CD8-positive, alpha-beta memory T cell (primary cell): ENCODE measurements at places on chromosomes 1 and 21.

- H3K4me3 ChIP-seq: no peak overlapping the region
- H3K4me1 ChIP-seq: peaks cover 18% of the 10 kb centered on the region
- DNase-seq: no peak
- no peaks in the 10 kb centered on the region for H3K36me3 ChIP-seq
- H3K27me3 ChIP-seq: no peaks in the 10 kb centered on the region
Observed at GRCh38 chr1:116152950-116153691, 41.9 kb downstream of the MAB21L3 start.

DNA sequence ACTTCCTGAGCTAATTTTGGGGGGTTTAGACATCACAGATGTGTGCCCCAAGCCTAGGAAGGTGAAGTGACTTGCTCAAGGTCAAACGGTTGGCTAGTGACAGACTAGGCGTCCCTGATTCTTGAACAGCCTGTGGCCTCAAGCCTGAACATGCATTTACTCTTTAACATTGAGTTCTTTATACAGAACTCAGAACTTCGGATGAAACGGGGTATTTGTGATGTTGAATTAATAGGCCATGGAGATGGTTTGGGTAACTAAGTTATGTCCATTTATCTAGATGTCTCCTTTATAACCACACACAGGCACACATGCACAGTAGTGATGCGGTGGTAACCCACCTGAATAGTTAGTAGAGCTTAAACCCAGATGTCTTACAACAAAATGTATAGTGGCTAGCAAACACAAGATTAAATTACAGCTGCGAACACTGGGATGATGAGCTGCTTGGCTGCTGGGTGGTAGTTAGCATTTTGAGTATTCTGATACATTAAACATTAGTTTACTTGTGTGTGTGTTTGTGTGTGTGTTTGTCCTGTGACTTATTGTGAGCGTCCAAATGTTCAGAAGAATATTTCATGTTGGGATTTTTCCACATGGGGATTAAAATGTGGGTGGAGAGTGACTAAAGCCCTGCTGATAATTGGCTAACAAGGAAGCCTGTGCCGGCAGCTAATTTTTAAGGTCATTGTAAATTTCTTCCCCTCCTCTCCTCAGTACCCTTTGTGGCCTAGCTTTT, 2.3 kb downstream of the ATP1A1 start:
- H3K27me3 ChIP-seq: no peaks in the 10 kb centered on the region
- H3K27ac ChIP-seq: peak overlapping the region; percentile 79
- H3K36me3 ChIP-seq: no peaks in the 10 kb centered on the region
- DNase-seq: peak; percentile 50

GRCh38 chr1:183051546-183051945, 28.3 kb downstream of the LAMC1 start:
- no peaks in the 10 kb centered on the region for H3K27me3 ChIP-seq
- H3K4me3 ChIP-seq: no peak overlapping the region

- DNase-seq: no peak
- H3K27me3 ChIP-seq: no peaks in the 10 kb centered on the region
- H3K4me3 ChIP-seq: no peak overlapping the region
- H3K4me1 ChIP-seq: no peaks in the 10 kb centered on the region
Observed at GRCh38 chr1:41110286-41110685, 88.8 kb upstream of the SLFNL1 start.

GRCh38 chr1:169779970-169780369, 14.7 kb downstream of the METTL18 start:
- H3K4me1 ChIP-seq: no peaks in the 10 kb centered on the region
- H3K27ac ChIP-seq: no peak overlapping the region
- H3K4me3 ChIP-seq: no peak overlapping the region
- no peaks in the 10 kb centered on the region for H3K36me3 ChIP-seq

DNA sequence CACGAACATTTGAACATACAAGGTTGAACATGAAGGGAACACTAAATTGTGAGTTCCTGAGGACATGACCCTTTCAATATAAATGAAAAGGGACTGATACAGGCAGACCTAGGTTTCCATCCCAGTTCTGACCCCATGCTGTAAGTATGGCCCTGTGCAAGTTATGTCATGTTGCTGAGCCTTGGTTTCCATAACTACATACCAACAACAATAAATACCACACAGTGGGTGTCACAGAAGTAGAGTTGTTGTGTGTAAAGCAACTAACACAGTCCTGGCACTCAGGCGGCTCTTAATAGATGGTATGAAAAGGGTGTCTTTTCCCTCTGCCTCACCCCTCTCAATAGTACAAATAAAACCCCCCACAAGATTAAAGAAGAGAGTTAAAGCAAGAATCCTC, 140.8 kb downstream of the LMX1A start:
- H3K36me3 ChIP-seq: no peaks in the 10 kb centered on the region
- H3K4me1 ChIP-seq: no peaks in the 10 kb centered on the region
- DNase-seq: no peak
- H3K27me3 ChIP-seq: no peaks in the 10 kb centered on the region

- no peaks in the 10 kb centered on the region for H3K27me3 ChIP-seq
- H3K36me3 ChIP-seq: no peaks in the 10 kb centered on the region
- no peak overlapping the region for H3K4me3 ChIP-seq
- no peak for DNase-seq
Observed at GRCh38 chr1:237444120-237444790, 402.3 kb downstream of the RYR2 start.

- no peak overlapping the region for H3K4me3 ChIP-seq
- H3K27ac ChIP-seq: no peak overlapping the region
- no peak for DNase-seq
- H3K4me1 ChIP-seq: peaks cover 10% of the 10 kb centered on the region
Observed at GRCh38 chr1:19384113-19384512, 72.0 kb downstream of the SLC66A1 start.

- H3K27ac ChIP-seq: no peak overlapping the region
- DNase-seq: no peak
- no peaks in the 10 kb centered on the region for H3K36me3 ChIP-seq
- H3K27me3 ChIP-seq: no peaks in the 10 kb centered on the region
Observed at GRCh38 chr1:207288315-207288714, 33.2 kb upstream of the CD55 start.

GRCh38 chr1:225700889-225701465, 48.1 kb upstream of the ENAH start:
- no peak for DNase-seq
- no peak overlapping the region for H3K4me3 ChIP-seq
- no peak overlapping the region for H3K27ac ChIP-seq
- no peaks in the 10 kb centered on the region for H3K4me1 ChIP-seq

GRCh38 chr1:220226752-220227151, 45.5 kb downstream of the RAB3GAP2 start:
- no peaks in the 10 kb centered on the region for H3K36me3 ChIP-seq
- no peaks in the 10 kb centered on the region for H3K27me3 ChIP-seq
- no peak for DNase-seq
- H3K4me3 ChIP-seq: no peak overlapping the region

DNA sequence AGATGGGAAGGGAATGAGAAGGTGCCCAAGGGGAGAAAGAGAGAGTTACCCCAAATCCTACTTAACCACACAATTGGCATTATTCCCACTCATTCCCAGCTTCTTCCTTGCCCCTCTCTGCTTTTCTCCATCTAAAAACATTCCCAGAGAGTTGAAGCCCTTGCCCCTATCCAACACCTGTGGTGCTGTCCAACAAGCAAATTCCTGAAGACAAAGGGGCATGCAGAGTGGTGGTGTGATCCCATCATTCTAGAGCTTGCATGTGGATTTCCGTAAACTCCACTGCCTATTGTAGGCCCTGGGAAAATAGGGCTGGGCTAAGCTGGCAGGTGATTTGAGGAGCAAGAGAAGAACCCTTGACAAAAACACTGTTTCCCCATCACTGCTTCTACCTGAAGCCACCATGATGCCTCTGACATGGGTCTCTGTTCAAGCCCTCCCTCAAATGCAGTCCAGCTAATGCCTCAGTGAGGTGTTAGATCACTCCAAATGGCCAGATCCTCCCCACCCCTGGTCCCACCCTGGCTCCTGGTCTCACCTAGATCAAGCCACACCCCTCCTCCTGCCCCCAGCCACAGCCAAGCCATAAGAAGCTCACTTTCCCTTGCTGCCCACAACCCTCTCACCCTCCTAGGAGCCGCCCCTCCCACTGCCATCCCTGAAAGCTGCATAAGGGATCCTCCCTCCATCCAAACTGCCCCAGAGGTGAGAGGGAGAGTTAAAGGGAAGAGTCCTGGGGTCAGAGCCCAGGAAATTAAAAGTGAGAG, 29.5 kb downstream of the SYT2 start:
- no peaks in the 10 kb centered on the region for H3K4me1 ChIP-seq
- no peak overlapping the region for H3K27ac ChIP-seq
- H3K27me3 ChIP-seq: peaks cover 5% of the 10 kb centered on the region
- no peaks in the 10 kb centered on the region for H3K36me3 ChIP-seq
- no peak overlapping the region for H3K4me3 ChIP-seq
- no peak for DNase-seq

GRCh38 chr21:45365608-45366241, 39.2 kb upstream of the COL18A1 start:
- H3K4me1 ChIP-seq: peaks cover 7% of the 10 kb centered on the region
- no peaks in the 10 kb centered on the region for H3K27me3 ChIP-seq
- DNase-seq: no peak
- H3K4me3 ChIP-seq: no peak overlapping the region

- H3K4me1 ChIP-seq: no peaks in the 10 kb centered on the region
- no peak for DNase-seq
- H3K4me3 ChIP-seq: no peak overlapping the region
- no peaks in the 10 kb centered on the region for H3K27me3 ChIP-seq
- H3K36me3 ChIP-seq: no peaks in the 10 kb centered on the region
Observed at GRCh38 chr1:14539953-14540563, 58.4 kb upstream of the KAZN start.

DNA sequence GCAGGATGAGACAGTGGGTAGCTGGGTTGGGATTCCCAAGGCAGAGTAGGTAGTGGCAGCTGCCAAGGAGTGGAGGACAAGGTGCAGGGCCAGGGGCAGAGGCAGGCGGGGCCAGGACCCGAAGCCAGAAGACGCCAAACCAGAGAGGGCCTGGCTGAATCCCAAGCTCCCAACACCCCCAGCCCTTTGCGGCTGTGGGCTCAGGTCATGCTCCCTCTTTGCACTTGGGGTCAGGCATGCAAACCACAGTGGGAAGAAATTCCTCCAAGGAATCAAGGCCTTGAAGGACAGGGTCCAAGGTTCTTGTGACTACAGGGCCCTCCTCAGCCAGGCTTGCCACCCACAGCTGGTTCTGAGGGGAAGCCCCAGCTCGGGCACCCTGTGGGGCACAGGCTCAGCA, 6.2 kb downstream of the C1orf210 start:
- H3K27me3 ChIP-seq: no peaks in the 10 kb centered on the region
- no peak for DNase-seq

DNA sequence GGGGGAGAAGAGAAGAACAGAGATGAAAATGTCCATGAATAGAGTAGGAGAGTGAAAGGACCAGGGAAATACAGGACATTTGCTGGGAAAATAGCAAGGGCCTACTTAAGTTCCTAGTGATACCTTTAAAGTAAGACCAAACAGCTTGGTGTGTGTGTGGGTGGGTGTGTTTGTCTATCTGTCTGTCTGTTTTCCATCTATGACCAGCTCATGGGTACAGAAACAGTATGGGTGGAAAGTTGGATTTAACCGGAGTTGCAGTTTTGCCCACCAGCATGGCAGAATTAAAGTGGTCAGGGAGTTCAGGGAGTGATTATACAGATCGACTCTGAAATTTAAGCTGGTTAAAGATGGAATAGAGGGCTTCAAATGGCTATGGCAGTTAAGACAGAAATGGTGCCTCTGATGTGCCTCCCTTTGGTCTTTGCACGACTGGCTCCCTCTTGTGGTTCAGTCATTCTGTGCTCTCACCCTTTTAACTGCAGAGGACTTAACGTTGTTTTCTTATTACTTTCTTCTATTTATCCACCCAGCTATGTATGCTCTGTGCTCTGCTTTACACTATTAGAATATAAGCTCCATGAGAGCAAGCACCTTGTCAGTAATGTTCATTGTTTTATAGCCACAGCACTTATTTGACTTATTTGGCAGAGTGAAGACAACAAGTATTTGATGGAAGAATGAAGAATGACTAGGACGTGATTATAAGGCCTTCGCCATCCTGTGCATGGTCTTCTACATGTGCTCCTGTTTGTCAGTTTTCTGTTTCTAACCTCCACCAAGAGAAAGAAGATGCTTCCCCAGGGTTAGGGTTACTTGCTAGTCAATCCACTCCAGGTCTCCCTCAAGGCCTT, 72.7 kb upstream of the AK4 start:
- peak; percentile 66 for DNase-seq
- no peak overlapping the region for H3K27ac ChIP-seq
- H3K27me3 ChIP-seq: no peaks in the 10 kb centered on the region

DNA sequence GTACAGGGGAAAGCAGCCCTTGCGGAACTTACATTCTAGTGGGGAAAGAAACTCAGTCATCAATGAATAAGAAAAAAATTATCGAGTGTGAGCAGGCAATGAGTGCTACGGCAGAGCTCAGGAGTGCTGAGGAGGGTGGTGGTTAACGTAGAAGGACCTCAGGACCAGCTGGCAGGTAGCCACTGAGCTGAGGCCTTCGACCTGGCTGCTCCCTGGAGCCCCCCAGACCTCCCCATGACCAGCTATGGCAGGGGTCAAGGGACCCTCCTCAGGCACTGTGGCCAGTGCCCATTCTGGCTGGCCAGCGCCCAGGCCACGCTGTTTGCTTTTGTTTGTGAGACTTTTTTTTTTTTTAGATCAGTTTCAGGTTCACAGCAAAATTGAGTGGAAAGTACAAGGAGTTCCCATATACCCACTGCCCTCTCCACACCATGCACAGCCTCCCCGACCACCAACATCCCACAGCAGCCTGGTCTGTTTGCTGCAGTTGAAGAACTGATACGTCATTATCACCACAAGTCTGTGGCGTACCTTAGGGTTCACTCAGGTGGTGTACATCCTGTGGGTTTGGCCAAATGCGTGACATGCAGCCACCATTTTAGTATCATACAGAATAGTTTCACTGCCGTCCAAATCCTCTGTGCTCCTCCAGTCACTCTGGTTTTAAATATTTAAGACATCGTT, 11.8 kb upstream of the TTC22 start:
- peaks cover 4% of the 10 kb centered on the region for H3K4me1 ChIP-seq
- H3K27ac ChIP-seq: no peak overlapping the region
- no peaks in the 10 kb centered on the region for H3K36me3 ChIP-seq
- H3K27me3 ChIP-seq: no peaks in the 10 kb centered on the region
- no peak overlapping the region for H3K4me3 ChIP-seq
- no peak for DNase-seq

GRCh38 chr1:245605480-245606156, 450.8 kb downstream of the KIF26B start:
- H3K4me1 ChIP-seq: no peaks in the 10 kb centered on the region
- H3K4me3 ChIP-seq: no peak overlapping the region
- no peak overlapping the region for H3K27ac ChIP-seq

- H3K27me3 ChIP-seq: peaks cover 5% of the 10 kb centered on the region
- no peak for DNase-seq
- no peaks in the 10 kb centered on the region for H3K36me3 ChIP-seq
- peaks cover 4% of the 10 kb centered on the region for H3K4me1 ChIP-seq
- no peak overlapping the region for H3K4me3 ChIP-seq
Observed at GRCh38 chr1:181318022-181318857, 165.1 kb upstream of the CACNA1E start.
